NCI-H345 (cell line): ENCODE measurements at places on chromosomes 4 and X.

DNA sequence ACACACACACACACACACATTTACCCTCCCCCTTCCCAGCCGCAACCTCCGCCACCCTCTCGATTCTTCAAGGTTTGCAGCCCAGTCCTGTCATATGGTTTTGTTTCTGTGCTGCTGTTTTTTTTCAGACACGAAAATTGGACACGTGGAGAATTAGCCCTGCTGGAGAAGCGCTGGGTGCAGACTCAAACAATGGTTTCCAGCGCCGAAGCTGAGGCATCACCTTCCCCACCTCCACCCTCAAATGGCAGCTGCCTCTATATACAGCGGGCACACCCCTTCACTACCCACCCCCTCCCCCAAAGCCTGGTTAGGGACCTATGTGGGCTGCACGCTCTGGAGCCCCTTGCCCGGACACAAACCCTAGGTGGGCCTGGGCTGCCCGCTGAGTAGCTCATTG is 87.9 kb downstream of the BCOR start:
- no peak for DNase-seq

GRCh38 chr4:152784490-152785350 is 5.0 kb downstream of the ARFIP1 start:
- DNase-seq: no peak

DNA sequence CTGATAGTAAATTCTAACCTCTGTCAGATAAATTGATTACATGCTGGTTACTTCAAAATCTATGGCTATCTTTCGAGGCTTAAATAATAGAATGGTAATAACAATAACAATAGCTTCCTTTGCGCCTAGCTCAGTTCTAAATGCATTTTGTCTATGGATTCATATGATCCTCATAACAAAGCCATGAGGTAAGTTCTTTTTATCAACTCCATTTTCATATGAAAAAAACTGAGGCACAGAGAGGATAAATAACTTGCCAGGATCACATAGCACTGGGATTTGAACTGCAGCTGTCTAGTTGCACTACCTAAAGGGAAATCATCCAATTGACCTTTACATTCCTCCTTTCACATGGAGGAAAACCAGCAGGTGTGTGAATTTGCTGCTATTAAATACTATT is 108.6 kb upstream of the ARX start:
- DNase-seq: no peak

- peak; percentile 1 for DNase-seq
These were observed 34.1 kb upstream of the ZNF81 start for GRCh38 chrX:47802589-47802988.

DNA sequence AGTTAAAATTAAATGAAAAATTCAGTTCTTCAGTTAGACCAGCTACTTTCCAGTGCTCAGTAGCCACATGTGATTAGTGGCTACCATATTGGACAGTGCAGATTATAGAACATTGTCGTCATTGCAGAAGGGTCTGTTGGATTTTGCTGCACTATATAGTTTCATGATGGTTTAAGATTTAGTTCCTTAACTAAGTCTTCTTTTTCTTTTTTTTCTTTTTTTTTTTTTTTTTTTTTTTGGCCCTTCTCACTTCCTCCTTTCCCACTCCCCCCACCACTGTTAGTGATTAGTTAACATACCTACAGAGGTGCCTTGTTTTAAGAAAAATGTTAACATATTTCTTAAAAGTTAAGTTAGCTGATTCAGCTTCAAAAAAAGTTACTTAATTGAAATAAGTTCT is 9.0 kb downstream of the RAB9A start:
- no peak for DNase-seq

GRCh38 chrX:145549496-145549895 is 268.1 kb upstream of the SLITRK2 start:
- DNase-seq: no peak

DNA sequence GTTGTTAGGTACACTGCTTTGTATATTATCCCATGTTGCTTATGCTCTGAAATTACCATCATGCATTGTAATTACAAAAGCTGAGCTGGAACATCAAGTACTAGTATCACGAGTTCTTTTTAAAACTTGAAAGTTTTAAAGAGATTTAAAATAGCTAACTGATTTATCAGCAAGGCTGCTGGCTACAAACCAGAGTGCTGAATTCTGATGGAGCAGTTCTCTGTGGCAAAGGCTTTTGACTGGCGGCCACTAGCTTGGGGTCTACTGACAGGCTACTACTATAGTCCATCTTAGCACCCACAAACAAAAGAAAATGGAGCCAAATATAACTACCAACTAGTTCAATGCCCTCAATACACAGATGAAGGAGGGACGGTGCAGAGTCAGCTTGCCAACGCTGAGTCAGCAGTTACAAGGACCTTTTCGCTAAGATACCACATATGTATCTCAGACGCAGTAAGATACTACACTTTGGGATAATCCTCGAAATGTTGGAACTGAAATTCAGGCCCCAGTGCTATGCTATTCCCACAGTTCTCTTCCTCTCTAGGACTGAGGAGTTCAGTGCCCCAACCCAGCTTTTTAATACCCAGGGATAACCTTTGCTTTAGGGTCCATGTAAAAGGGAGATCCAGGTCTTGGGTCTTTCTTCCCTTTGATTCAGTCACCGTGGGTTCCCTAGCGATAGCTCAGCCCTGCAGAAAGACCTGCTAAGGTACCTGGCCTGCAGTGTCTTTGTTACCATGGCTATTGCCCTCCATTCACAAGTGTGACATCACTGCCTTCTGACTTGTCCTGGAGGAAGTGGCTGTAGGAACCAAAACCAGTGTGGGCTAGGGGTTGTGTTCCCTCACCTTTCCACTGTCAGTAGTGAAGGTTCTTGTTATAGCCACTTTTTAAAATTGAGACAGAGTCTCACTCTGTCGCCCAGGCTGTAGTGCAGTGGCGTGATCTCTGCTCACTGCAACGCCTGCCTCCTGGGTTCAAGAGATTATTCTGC is 22.8 kb downstream of the MFAP3L start:
- DNase-seq: no peak

- peak; percentile 87 for DNase-seq
These were observed at the start of gene TBC1D9 for GRCh38 chr4:140756319-140757231. TBC1D9 (minus strand) TSS chr4:140756385; CDS start chr4:140756045, 340 bp downstream.

DNA sequence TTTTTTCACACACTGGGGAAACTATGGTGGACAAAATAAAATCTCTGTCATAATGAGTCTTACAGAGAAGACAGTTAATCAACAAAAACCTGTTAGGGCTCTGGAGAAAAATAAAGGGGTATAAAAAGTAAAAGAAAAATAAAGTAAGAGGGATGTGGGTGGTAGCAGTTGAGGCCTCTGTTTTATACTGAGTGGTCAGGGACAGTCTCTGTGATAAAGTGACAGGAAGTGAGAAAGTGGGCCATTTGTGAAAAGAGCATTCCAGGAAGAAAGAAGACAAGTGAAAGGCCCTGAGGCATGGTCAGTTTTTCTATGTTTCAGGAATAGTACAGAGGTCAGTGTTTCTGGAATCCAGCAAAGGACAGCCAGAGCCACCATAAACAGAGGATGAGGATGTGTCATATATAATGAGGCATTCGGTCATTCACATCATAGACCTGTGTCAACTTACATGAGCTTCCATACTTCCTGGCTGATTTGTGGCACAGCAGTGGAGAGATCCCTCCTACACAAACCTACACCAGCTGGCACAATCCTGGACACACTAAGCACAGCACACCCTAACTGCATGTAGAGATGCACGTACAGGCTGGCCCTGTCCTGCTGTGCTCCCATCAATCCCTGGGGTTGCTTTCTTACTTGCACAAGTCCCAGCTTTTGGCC is 64.4 kb upstream of the NAP1L5 start:
- DNase-seq: no peak

GRCh38 chrX:13005661-13006473 is 31.0 kb downstream of the TMSB4X start:
- no peak for DNase-seq

DNA sequence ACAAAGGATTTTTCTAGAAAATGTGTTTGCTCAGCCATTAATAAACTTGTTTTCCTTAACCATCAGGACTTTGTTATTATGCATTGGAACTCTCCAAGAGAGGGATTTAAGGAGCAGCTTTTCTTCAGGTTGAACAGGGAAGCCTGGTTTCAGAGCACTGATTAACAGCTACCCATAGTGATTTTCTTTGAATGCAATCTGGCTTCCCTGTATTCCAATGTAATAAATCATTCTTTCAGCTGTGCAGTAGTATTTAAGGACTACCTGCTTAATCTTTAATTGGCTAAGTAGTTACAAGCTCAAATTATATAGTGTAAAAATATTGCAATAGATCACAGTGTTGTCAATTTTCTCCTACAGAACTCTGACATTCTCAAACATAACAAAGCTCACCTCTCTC is 77.5 kb downstream of the TMEM156 start:
- no peak for DNase-seq

- no peak for DNase-seq
These were observed 48.0 kb downstream of the SORCS2 start for GRCh38 chr4:7240306-7240705.

GRCh38 chr4:55613621-55614020 is 21.6 kb upstream of the PDCL2 start:
- no peak for DNase-seq

- DNase-seq: no peak
These were observed 2.8 kb downstream of the TBC1D14 start for GRCh38 chr4:6912441-6912840.

- DNase-seq: no peak
These were observed 64.1 kb upstream of the GPM6A start for GRCh38 chr4:175875993-175876771.

GRCh38 chr4:184021389-184021788 is 116.3 kb downstream of the STOX2 start:
- no peak for DNase-seq

DNA sequence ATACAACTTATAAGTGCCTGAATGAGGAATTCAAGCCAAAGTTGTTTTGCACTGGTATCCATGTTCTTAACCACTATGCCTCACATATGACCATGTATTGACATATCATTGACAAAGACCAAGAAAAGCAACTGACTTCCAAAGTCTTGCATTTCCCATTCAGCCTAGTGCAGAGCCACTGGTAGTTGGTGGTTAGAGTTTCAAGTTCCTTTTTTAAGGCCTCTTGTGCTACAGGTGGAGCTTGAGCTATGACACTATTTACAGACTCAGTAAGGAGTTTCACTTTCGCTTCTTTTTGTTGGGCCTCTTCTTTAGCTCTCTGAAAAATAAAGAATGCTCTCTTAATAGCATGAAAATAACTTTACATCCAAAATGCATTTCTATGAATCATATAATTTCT is 763.0 kb downstream of the DMD start:
- DNase-seq: no peak

DNA sequence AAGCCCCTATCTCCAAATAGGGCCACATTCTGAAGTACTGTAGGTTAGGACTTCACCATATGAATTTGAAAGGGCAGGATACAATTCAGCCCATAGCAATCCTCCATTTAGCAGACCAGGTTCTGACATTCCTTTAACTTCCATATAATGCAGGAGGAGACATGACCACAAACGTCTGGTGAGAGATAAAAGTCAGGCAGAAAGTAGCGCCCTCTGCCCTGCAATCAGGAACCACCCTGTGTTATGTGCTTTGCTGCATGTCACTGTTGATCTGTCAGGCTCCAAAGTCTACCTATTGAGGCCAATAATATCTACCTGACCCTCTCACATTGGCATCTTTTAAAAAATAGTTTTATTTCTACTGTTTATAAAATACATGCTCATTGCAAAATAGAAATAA is 30.2 kb upstream of the SEPSECS start:
- no peak for DNase-seq

GRCh38 chrX:17377091-17377717 is 2.2 kb downstream of the NHS start:
- peak; percentile 88 for DNase-seq

DNA sequence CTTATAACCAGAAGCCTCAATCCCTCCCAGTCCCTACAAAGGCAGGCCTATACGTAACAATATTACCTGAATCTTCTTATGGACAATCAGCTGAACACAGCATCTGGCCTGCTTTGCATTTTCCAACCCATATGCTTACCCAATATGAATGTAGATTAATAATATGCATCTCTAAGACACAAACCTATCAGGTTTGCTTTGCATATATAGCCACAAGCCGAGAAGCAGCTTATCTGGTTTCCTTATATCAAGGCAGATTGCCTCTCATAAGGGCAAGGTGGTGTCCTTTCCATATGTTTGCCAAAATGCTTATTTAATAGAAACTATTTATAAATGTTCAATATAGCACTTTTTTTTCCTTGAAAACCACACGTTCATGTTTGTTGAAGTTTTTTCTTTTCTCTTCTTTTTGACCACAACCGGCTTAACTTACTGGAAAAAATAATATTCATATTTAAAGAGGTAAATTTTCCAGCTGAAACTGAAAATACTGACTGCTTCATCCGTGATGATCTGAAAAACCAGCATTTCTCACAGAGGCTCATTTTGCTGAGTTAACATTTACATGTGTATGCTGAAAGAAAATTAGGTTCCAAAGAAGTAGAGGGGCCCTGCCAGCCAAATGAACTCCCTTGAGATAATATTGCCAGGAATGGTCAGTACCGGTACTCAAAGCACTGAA is 3.8 kb downstream of the IL21 start:
- no peak for DNase-seq

GRCh38 chrX:120439921-120440320 is 29.2 kb downstream of the LAMP2 start:
- no peak for DNase-seq

DNA sequence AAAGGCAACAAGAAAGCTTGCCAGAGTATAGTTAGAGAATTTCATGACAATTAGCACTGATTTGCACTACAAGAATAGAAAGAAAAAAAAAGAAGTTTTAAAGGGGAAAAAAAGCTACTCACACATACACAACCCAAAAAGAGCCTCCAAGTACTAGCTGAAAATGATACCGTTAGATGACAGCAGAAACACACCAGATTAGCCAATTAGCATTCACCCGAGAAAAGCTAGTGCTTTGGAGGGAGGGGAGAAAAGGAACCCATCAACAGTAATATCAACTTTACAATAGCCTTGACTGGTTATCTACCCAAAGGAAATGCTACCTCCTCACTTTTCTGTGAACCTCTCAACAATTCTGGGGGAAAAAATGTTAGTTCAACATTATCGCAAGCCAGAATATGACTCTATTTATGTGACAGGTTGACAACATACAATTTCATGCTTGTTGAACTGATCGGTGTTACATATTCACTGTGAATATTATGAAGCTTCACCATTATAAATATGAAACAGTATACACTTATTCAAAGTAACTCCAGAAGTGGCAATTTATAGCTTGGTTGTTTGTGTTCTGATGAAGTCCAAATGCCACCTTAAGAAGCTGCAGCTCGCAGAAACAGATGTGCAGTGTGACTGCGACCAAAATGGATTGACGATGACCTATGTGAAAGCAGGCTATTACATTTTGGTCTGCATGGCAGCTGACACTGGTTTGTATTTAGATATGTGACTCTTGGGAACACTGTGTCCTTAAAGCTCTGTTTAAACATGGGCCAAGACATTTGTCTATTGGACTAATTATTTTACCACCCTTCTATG is 15.9 kb downstream of the PPARGC1A start:
- no peak for DNase-seq

- DNase-seq: peak; percentile 70
These were observed at the start of gene MSL3 for GRCh38 chrX:11757719-11758399. MSL3 (plus strand) TSS chrX:11758237; CDS start chrX:11758264, 27 bp downstream.
